NAMALWA (cell line): ENCODE measurements at places on chromosomes 3 and 15.

DNA sequence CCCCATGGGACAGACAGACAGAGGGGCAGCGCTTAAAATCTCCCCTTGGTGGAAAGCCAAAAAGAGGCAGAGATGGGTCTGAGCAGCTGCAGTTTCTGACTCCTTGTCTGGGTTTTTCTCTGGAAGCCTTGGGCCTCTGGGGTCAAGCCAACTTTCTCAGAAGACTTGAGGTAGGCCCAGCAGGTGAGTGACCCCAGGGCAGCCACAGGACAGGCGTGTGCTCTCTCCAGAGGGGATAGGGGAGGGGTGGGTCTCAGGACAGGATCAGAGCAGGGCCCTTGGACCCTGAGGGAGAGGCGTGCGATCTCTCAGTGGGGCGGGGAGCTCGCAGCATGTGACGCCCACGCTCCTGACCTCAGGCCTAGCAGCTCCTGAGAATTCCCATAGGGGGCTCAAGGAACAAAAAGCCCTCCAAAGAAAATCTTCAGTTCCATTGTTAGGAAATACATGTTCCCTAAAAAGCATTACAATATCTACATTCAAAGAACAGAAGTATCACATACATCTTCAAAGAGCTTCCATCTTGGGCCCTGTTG is 34.6 kb upstream of the DUSP7 start:
- no peak for DNase-seq

DNA sequence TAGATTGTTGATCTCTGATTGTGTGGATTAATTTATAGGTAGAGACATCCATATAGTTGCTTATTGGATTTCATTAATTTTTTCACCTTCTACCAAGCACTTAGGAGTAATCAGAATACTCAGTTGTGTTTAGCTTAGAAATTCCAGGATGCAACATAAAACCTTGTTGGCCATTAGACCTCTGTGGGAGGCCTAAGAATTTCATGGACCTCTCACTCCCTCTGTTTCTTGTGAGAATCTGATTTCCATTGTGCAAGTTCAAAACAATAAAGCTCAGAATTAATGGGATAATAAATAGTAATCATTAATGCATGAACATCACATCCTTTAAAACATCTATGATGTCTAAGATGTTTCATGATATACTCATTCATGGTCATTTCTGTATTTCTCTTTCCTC is 332.4 kb downstream of the GRM7 start:
- DNase-seq = no peak

GRCh38 chr3:10574101-10574620 is 68.8 kb upstream of the ATP2B2 start:
- no peak for DNase-seq

DNA sequence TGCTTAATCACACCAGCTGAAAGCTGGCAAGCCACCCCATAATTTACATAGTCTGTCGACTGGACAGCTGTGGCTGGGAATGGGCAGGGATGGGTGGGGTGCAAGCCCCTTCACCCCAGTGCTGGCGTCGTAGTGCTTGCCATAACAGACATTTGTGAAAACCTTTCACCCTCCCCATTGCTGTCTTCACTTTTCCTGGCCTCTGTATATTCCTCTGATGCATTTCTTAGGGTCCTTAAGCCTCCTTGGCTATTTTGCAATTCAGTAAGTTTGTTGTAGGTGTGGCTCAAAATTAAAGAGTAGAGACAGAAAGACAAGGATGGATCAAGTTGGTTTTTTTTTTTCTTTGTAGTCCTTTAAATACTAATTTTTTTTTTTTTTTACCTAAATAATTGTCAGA is 383.3 kb upstream of the MCTP2 start:
- DNase-seq = no peak

DNA sequence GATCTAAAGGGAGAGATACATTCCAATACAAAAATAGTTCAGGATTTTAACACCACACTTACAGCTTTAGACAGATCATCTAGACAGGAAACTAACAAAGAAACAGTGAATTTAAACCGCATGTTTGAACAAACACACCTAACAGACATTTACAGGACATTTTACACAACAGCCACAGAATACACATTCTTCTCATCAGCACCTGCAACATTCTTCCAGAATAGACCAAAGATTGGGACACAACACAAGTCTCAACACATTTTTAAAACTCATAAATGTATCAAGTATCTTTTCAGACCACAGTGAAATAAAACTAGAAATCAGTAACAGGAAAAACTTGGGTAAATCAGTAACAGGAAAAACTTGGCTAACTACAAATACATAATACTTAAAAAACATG is 256.3 kb downstream of the MCTP2 start:
- DNase-seq = no peak

DNA sequence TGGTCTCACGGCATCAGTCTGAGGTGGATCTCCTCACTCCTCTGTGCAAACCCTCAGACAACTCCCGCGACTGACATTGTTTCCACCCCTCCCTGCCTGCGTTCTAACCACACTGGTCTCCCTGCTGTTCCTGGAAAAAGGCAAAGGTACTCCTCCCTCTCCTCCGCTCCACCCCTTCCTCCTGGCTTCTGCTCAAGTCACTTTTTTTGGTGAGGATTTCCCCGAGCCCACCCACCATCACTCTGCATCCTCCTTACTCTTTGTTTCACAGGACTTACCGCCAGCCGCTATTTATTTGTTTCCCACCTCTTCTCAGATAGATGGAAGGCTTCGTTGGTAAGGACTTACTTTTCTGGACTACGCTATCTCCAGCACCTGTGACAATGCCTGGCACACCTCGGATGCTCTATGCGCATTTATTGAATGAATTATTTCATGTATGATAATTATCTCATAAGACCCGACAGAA is 25.6 kb downstream of the PRR23E start:
- DNase-seq = no peak

- no peak for DNase-seq
Observed at GRCh38 chr3:188133646-188134045, 20.3 kb upstream of the LPP start.

GRCh38 chr3:192825216-192825615 is 92.4 kb downstream of the MB21D2 start:
- DNase-seq = no peak
